ENCODE measurements at places on chromosomes 2 and 18.

DNA sequence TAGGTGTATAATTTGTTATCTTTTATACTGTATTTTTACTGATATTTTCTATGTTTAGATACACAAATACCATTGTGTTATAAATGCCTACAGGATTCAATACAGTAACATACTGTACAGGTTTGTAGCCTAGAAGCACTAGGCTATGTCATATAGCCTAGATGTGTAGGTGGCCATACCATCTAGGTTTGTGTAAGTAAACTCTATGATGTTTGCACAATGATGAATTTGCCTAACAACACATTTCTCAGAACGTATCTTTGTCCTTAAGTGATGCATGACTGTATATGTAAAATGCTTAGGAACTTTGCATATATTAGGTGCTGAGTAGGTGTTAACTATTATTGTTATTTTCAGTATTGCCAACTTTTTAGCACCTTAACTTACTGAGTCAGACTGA, 17.3 kb downstream of the UNC80 start:
- DNase-seq = no peak

DNA sequence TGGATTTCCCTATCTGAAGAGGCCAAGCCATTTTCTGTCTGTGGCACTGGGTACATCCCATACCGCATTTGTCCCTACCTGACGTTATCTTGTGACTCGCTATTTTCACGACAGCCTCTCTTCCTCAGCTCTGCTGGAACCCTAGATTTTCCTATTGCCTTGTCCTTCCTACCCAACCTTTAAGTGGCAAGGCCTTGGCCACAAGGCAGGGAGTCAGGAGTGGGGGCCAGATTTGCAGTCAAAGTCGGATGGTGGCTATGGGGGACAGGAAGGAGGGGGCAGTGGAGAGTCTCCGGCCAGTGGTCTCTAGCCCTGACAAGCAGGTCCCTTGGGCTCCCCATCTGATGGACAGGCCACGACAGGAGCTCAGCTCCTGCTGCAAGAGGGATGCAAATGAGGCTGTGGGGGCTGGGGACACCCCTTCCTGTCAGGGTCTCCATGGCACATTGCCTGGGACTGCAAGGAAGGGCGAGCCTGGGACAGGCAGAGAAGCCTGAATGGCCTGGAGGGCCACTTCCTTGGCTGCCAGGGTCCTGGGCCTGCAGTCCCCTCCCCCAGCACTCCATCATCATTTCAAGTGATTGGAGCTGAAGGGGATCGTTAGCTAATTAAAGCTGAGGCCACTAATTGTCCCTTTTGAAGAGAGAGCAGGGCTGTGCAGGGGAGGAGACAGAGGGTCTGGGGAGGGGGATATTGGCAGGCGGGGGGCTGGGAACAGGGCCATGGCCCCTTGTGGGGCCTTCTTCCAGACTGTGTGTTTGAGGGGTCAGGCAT, 6.3 kb upstream of the ECEL1 start:
- no peak for DNase-seq

- peak; percentile 69 for DNase-seq
These were observed 304.7 kb downstream of the FBXO15 start for GRCh38 chr18:73842795-73843394.

GRCh38 chr2:216989340-216990129, 129.7 kb upstream of the TNP1 start:
- peak; percentile 24 for DNase-seq

DNA sequence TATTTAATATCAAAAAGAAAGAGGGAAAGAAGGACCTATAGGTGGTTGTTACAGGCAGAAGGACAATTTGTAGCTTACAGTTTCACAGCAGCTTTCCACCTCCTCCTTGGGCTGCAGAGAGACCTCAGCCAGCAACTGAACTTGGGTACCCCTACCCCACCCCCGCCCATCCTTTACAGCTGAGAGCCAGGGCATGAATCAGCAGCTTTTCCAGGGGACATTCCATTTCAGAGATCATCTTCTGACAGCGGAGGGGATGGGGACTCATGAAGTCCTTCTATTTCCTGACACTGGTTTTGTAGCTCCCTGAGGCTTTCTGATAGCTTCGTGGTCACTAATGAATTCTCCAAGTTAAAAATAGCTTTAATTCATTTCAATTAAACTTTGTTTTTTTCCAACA, 96.4 kb downstream of the ITGB1BP1 start:
- peak; percentile 28 for DNase-seq

DNA sequence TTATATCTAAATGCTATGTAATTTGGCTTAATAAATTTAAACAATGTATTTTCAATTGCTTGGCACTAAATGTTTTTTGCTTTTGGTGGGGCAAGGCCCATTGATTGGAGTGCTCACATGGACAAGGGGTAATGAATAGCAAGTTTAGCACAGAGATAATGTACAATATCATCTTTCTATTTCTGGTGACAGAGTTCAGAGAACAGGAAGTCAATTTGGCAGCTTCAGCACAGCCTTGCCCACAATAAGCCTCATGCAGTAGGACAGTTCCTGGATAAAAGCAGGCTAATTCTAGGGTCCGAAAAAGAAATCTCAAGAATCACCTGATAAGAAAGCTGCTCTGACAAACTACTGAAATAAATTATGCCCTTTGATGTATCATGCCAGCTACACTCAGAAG, 443.9 kb upstream of the FSHR start:
- no peak for DNase-seq

All from ELR (cell line).